ENCODE measurements at places on chromosomes 1 and 21.

DNA sequence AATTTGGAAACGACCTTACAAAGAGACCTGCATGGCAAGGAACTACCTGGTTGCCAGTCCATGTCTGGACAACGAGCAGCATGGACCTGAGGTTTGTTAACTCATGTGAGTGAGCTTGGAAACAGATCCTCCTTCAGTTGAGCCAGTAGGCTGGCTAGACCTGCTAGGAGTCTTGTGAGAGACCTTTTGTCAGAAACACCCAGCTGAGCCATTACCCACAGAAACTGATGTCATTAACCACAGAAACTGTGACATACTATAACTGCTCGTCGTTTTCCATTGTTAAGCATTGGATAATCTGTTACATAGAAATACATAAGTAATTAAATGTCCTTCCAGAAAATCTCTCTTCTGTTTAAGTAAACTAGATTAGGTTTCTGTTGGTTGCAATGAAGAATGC, 211.1 kb upstream of the C21orf91 start:
- peak; percentile 27 for DNase-seq

- no peak for DNase-seq
Measured at GRCh38 chr21:23921670-23922418, 1685.4 kb downstream of the MRPL39 start.

- no peak for DNase-seq
Measured at GRCh38 chr1:94658221-94658620, 116.7 kb upstream of the F3 start.

GRCh38 chr1:69294171-69294570, 273.6 kb upstream of the LRRC7 start:
- no peak for DNase-seq

DNA sequence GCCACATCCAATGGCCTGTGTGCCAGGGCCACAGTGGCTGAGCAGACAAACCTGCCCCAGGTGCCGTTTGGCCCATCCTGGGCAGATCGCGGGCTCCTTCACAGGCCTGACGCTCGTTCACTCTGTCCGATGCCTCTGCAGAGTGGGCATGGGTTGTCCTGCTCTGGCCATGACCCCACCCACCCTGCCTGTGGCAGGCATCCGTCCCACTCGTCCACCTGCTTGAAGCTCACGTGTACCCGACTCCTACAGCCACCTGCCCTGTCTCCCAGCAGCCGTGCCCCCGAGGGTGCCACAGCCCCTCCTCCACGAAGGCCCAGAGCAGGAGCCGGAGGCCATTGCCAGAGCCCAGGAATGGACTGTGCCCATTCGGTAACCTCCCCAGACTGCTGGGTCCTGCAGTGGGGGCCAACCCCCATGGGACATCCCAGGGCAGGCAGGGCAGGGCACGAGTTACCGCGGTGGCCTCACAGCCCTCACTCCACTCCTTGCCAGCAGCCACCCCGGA, 41.9 kb downstream of the TRIM11 start:
- DNase-seq = no peak

DNA sequence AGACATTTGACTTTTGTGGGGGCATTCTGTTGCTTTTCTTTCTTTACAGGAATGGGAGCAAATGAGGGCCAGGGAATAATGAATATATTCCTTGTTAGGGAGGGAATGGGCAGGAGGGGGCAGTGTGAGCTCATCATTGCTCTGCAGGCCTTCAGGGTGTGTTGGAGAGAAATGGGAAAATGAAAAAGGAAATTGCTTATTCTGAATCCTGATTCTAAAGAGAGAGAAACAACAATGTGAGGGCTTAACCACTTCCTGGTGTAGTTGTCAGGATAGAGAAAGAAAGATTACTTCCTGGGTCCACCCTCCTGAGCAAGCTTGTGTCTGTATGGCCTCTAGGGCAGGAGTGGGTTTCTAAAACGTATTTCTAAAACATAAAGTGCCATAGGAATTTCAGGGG, 28.3 kb downstream of the VANGL2 start:
- no peak for DNase-seq

DNA sequence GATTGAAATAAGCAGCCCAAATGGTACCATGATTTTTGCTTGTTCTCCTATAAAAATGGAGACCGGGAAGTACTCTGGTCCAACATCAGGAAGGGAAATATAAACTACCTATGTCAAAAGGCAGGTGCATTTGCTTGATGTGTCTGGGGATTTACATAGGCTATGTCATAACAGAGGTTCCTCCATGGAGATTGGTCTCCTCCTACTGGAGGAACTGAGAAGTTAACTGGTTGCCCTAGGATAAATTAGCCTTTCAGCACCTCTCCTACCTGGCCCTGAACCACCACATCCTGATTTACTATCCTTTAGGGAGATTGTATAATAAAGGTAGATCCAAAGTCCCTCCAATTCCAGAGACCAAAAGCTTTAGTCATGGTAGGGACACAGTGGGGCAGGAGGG, 1109.3 kb upstream of the B3GALT2 start:
- peak; percentile 1 for DNase-seq

DNA sequence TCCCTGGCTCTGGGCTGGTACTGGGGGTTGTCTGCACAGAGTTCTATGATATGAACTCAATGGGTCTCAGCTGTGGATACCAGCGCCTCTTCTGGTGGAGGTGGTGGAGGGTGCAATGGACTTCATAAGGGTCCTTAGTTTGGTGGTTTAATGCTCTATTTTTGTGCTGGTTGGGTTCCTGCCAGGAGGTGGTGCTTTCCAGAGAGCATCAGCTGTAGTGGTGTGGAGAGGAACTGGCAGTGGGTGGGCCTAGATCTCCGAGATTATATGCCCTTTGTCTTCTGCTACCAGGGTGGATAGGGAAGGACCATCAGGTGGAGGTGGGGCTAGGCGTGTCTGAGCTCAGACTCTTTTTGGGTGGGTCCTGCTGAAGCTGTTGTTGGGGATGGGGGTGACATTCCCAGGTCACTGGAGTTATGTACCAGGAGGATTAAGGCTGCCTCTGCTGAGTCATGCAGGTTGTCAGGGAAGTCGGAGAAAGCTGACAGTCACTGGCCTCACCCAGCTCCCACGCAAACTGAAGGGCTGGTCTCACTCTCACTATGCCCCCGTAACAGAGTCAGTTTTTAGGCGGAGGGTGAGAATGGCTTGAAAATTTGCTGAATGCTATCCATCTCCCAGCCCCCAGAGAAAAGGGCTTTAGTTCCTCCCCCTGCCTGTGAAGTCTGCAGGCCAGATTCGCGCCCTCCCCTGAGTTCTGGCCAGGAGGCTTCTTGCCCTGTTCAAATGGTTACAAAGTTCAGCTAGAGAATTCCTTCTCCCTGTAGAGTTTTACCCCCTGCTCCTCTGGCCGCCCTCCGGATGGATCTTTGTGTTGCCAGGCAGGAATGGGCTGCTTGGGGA, 902.9 kb downstream of the LTN1 start:
- no peak for DNase-seq

- DNase-seq = no peak
Measured at GRCh38 chr1:108831225-108831624, 25.7 kb downstream of the AKNAD1 start.
